Neural cell (in vitro differentiated cells): ENCODE measurements at places on chromosomes 6 and 20. TPM values are rescaled to one million over a fixed set of nuclear protein-coding genes. Genes with fewer than 3 reads are reported as not detected.

HLA-DPA1 gene
- not detected in 2 replicates for polyA plus RNA-seq

TOX2 gene
- 0.86 and 0.89 TPM in 2 replicates for polyA plus RNA-seq

GMNN gene
- polyA plus RNA-seq: 11.5 and 13.8 TPM in 2 replicates

SYNDIG1 gene
- polyA plus RNA-seq: 0.22 and 0.46 TPM in 2 replicates

GSS gene
- 152 and 173 TPM in 2 replicates for polyA plus RNA-seq

PERP gene
- 0.79 and 2.0 TPM in 2 replicates for polyA plus RNA-seq
